Umbilical cord (tissue), 2 donors: ENCODE measurements at places on chromosomes 7 and 10. TPM values are rescaled to one million over a fixed set of nuclear protein-coding genes. Genes with fewer than 3 reads are reported as not detected.

- DNase-seq = peak; percentile 72
Observed at GRCh38 chr10:22927661-22928403, at the start of gene ARMC3. ARMC3 (plus strand) TSS chr10:22928053; CDS start chr10:22931997, 3,944 bp downstream.

DNA sequence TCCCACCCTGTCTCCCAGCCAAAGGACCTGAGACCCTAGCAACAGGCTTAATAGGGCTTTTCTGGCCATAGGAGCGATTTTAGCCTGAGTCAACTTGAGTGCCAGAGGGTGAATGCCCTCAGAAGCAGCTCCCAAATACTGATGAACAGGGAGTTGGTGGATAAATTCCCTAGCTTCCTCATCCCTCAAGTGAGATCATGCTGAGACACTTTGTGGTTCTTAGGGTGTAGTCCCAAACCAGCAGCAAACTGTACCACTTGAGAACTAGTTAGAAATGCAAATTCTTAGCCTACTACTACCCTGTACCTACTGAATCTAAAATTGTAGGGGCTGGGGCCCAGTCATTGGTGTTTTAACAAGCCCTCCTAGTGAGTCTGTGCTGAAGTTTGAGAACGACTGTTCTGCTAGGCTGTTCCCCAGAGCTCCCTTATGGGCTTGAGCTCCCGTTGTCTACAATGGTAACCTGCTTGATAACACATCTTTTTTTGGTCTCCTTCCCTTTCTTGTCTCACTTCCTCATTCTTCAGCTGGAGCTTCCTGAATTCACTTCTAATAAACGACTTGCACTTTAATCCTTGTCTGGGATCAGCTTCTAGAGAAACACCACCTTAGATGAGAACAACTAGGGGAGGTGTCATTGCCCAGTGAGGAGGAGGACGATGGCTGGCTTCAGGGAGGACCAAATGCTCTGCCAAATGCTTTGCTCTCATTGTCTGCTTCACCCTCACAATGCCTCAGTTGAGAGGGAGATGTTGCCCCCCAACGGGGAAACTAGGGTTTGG, 18.2 kb upstream of the CDH23 start:
- no peak for DNase-seq

DNA sequence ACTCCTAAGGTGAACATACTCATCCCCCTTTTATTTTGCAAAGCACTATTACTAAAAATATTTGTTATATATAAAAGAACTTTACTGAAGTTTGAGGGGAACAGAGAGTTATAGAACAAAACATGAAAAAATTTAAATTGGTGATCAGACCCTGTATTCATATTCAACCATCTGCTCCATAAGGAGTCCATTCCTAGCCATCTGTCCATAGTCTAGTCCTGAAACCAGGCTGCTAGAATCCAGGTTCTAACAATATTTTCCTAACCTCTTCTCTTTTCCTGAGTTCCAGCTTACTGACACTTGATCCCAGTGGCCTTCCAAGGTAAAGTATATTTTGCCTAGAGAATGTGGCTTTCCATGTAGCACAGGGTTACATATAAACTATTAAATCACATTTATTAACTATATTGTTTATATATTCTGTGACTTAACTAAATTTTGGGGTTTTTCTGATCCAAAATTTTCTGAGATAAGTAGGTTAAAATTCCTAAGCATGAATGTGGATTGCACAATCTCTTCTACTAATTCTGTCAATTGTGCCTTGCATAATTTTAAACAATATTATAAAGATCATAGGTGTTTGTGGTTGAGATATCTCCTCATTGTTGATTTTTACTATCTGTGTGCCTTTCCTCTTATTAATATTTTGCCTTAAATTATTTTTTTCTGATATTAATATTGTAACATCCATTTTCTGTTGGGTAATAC, 137.6 kb upstream of the MAGI2 start:
- no peak for DNase-seq

- no peak for DNase-seq
Observed at GRCh38 chr7:53917637-53918036, 624.5 kb upstream of the VSTM2A start.

DNA sequence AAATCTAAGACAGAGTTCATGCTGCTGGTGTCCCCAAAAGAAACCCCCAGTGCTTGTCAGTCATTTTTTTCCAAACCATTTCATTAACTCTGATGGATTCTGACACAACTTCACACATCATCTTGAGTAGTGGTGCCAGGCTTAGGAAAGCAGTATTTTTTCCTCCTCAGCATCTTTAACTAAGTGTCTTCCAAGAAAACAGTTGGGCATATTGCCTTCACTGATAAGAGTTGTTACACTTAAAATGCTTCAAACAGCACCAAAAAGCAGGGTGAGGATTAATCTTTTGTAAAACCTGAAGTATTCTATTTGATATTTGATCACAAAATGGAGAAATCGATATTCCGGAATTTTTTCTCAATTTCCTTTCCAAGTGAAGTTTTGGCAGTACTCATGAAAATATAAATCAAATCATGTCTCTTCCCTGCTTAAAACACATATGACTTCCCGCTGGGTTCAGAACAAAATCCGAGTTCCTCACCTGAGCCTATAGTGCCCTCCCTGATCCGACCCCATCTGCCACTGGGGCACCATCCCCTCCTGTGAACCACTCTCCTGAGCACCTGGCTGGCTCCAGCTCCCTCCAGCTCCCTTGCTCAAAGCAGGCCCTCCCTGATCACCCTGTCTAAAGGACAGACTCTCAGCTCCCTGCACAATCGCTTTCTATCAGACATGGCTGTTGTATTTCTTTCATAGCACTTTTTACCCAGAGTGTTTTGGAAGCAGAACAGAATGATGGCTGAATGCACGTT, 61.6 kb downstream of the CYTH3 start:
- DNase-seq = no peak

The ADAM8 gene
- total RNA-seq = 6.3 TPM
